CD8-positive, alpha-beta memory T cell (primary cell): ENCODE measurements at places on chromosomes 12 and 14.
A peak's percentile ranks its signal among the peaks of the same experiment; 100 is the strongest.

DNA sequence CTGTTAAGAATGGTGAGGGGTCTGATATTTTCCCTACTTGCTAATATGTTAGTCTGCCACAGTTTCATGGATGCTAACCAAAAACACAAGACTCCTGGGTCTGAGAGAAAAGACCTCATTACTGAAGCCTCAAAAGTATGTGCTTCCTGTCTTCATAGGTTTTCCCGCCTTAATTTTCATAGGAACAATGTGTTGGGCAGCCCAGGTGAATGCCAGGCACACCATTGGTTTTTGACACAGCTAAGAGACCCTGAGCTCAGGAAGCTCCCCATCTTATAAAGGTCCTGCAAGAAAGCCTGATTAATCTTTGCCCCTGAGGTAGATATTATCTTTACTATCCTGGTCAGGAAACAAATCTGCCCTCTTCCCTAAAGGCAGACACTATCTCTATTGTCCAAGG is 464.1 kb downstream of the MDGA2 start:
- no peak for DNase-seq

GRCh38 chr12:68911197-68911718 is 21.7 kb downstream of the CPM start:
- DNase-seq, result no peak

DNA sequence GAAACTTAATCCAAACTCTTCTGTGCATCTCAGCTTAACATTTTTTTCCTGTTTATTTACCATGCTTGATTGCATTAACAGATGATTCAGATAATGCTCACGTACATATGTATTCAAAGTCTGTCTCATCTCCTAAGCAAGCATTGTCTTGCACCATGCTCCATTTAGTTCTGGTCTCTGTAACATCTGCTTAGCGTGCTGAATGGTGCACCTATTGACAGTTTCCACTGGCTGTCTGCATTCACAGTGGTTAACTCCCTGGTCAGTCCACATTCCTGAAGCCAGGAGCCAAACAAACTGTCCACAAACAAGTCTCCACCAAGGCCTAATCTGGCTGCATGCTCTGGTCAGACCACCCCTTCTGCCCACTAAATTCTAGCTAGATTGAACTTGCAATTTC is 83.9 kb downstream of the KNTC1 start:
- no peak for DNase-seq

DNA sequence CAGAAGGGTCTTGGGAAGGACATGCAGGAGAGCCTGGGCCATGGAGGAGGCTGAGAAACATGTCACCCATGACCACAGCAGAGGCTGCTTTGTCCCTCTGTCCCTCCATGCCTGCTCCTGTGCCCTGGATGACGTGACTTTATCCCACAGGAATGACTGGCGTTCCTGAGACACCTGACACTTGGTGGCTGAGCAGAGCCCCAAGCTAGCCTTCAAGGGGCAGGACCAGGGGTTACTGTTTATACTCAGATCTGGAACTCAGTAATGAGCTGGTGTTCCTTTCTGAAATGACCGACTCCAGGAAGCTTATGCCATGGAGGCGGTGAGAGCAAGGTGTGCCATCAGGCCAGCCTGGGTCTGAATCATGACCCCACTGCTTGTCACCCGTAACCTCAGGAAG is 44.2 kb downstream of the ZFP36L1 start:
- no peak for DNase-seq

GRCh38 chr12:2504577-2504976 is 290.2 kb upstream of the FKBP4 start:
- no peak for DNase-seq

DNA sequence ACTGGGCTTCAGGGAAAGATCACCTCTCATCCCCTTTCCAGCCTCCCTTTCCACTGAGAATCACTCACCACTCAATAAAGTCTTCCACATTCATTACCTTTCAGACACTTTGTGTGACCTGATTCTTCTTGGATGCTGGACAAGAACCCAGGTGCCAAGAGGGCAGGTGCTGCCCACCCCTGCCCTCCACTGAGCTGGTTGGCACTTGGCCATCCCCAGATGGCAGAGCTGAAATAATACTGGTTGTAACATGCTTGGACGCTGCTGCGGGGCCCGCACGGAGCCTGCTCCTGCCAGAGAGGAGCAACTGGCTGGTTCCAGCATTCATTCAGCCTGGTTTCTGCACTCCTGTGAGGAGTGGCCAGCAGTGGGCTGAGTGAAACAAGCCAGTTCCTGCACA is 386.7 kb upstream of the CCDC196 start:
- DNase-seq, result no peak

GRCh38 chr12:124406043-124406442 is 111.2 kb downstream of the RFLNA start:
- no peak for DNase-seq

DNA sequence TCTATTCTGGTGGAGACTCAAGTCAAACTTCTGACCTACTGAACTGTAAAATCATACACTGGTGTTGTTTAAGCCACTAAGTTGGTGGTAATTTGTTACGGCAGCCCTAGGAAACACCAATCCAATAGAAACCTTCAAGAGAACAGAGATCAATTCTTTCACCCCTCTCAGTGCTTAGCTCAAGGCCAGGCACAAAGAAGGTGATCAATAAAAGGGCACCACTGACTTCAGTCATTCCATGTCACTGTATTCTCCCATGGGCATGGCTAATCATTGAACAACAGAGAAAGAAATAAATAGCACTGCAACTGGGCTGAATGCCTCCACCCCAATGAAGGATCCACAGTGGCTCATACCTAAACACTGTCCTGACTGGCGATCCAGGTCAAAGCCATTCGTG is 7.3 kb downstream of the FBLN5 start:
- DNase-seq, result no peak

DNA sequence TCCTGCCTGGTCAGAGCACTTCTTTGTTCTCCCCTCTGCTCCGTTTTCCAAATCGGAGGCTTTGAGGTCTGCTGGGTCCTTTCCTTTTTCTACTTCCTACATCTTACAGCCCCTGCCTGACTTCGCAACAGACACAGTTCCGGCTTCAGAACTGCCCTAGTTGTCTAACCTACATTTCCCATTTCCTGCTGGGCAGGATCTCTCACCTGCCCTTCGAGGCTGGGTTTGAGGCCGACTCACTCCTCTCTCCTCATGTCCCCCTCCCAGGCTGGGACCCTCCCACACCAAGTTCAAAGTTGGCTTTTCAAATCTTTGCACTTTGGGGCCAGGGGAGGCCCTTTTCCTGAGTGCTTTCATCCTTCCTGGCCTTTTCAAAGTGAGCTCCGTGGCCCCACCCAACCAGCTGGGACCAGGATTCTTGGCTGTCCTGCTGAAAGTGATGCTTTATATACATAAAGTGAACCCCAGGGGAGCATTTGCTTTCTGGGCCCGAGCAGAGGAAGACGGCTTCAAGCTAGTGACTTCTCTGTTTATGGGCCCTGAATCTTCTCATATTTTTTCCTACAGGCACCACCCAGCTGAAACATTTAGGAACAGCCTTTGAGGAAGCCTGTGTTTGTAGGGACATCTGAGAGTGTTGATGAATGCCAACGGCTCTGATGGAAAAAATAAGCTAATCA is 281.0 kb upstream of the CRY1 start:
- DNase-seq, result peak; percentile 29

- DNase-seq, result no peak
These were observed 1.0 kb downstream of the BDKRB1 start for GRCh38 chr14:96257056-96257455.

- no peak for DNase-seq
These were observed 203.5 kb upstream of the NOS1 start for GRCh38 chr12:117564881-117565280.

- DNase-seq, result no peak
These were observed 380.0 kb downstream of the DIO2 start for GRCh38 chr14:79831195-79831892.

- no peak for DNase-seq
These were observed 424.2 kb downstream of the ETNK1 start for GRCh38 chr12:23049180-23049579.

- DNase-seq, result no peak
These were observed 4.0 kb downstream of the RASAL1 start for GRCh38 chr12:113131556-113131955.

DNA sequence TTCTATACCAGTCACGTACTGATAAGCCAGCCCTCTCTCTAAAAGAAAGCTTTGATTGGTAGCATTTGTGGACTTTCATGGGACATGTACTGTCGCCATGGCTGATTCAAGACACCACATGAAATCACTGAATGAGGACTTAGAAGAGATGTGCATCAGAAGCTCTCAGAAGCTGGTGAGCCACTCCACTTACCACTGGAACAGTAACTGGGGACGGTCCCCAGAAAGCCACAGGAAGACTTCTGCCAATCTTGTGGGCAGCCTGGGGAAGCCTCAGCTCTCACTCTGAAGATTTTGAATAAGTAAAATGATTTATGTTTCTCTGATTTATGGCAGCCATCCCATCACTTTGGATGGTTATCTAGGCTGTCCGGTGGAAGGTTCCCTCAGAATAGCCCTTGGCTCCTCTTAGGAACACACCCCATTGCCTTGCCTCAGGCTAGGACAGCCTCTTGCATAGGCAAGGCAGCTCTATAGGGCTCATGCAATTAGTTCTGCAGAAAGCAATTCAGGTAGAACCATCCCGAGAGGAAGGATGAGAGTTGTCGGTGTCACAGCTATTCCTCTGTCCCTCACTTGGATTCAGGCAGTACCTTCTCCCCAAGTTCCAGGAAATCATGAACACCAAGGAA is 9.8 kb downstream of the DHRS1 start:
- no peak for DNase-seq

DNA sequence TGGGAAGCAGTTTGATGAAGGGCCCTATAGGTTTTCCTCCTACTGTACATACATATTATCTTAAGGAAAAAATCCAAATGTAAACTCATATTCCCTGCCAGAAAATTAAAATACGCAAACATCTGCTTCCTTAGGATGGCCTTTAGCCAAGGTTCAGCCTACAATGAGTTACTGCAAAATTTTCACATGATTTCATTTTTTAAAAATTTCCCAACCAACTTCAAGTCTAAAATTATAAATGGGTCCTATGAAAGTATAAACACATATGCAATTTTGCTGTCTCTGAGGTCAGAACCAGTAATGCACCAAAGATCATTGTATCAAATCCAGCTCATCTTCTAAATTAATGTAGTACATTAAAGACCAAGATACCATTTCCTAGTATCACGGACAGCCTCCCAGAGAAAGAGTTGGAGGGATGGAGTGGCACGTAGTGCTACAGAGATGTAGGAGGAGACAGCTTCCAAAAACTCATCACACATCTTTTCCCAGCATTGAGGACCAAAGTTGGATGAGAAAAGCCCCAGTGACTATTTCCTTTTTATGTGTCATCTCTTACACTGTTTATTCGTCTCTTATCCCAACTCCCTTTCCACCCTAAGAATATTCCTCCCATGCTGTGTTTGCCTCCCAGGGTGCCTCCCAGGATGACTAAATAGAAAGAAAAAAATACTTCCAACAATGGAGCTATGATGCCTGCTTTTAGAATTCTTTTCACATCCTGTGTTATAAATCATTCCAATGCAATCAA is 92.3 kb upstream of the SLCO1C1 start:
- no peak for DNase-seq

DNA sequence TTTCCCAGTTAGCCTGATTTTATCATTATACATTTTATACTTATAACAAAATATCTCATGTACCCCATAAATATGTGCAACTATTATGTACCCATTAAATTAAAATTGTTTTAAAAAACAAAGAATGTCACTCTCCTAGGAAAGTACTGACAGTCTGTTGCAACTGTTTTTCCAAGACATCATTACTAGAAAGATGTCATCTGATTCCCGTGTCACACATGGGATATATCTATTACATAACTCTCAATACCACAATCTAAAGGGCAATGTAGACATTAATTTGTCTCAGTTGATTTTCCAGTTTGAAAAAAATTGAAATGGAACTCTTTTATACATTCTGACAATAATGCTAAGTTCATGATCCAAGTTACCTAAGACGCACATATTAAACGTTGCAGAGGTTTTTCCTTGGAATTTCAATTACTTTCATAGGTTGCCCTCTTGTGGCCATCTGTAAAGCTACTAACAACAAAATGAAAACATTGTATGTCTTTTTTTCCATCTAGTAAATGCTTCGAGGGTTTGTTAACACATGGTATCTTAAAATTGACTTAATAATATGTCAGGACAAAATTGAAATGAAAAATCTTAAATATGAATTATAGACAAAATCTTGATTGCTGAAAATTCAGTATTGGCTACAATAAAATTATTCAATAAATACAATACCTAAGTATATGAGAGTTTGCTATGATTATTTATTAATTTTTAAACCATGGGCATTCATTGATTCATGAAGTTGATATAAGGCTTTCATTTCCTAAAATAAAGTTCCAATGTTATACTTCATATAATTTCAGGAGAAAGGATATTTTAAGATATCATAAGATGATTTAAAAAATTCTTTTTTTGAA is 131.6 kb downstream of the PPFIA2 start:
- DNase-seq, result no peak

DNA sequence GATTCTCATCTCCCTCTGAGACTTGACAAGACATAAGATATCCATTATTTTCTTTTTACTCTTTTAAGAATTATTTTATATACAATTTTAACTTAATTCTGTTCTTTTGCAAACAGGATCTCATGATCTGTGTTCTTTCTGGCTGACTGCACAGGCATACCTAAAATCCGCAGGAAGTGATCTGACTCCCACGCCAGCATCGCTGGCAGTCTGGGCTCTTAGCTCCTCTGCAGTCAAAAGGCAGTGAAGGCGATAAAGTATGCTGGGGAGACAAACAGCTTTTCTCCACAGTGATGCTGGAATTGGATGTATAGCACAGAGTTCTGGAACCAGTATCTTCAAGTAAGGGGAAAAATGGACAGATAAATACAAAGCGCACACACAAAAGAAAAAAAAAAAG is 52.4 kb downstream of the DICER1 start:
- no peak for DNase-seq
